GM12892 (cell line): ENCODE measurements at places on chromosomes 2 and 18.

DNA sequence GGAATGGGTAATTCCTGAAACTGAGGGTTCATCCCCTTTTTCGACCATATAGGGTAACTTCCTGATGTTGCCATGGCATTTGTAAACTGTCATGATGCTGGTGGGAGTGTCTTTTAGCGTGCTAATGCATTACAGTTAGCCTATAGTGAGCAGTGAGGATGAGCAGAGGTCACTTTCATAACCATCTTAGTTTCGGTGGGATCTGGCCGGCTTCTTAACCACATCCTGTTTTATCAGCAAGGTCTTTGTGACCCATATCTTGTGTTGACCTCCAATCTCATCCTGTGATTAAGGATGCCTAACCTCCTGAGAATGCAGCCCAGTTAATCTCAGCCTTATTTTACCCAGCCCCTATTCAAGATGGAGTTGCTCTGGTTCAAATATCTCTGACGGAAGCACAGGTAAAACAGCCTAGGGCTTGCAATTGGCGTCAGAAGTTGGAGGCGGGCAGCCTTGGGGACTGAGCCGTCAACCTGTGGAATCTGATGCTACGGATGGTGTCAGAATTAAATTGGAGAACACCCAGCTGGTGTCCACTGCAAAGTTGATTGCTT, 19.5 kb downstream of the RALBP1 start:
- no peak for DNase-seq

GRCh38 chr2:237027712-237028029, 58.0 kb upstream of the COPS8 start:
- no peak for DNase-seq

DNA sequence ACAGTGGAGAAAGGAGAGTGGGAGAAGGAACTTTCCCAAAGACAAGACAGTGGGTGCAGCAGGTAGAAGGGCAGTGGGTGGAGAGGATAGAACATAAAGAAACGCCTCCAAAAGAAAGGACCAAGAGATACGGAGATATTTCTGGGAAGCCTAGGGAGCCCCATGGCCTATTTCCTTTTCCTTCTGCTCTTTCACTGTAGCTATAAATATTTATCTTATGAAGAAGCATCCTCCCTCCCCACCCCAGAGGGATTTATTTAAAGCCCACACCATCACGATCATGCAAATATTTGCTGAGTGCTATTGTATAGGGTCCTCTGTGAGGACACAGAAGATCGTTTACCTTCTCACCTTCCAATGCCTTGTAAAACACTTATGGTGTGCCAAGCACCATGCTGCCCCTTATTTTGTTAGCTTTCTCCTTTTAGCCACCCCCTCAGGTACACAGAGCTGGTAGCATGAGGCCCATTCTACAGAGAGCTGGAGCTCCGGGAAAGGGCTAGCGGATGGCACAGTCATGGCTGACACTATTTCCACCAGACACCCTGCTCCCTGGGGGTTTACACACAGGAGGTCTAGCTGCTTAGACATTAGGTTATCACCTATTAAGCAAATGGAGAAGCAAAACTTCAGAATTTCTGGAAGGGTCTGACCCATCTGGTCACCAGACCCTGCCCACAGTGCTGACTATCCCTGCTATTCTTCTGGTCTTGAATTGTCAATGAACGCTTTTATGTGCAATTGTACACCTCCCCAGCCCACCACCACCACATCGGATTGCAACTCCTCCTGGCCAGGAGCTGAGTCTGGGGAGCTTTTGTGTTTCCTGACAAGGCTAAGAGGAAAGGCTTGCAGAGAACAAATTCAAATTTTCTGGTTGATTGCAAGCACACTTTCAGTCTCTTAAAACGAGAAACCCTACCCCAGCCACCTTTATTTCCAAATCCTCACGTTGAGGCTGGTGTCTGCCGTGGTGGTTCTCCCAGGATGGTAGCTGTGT, 91.8 kb upstream of the KLF7 start:
- DNase-seq: no peak

DNA sequence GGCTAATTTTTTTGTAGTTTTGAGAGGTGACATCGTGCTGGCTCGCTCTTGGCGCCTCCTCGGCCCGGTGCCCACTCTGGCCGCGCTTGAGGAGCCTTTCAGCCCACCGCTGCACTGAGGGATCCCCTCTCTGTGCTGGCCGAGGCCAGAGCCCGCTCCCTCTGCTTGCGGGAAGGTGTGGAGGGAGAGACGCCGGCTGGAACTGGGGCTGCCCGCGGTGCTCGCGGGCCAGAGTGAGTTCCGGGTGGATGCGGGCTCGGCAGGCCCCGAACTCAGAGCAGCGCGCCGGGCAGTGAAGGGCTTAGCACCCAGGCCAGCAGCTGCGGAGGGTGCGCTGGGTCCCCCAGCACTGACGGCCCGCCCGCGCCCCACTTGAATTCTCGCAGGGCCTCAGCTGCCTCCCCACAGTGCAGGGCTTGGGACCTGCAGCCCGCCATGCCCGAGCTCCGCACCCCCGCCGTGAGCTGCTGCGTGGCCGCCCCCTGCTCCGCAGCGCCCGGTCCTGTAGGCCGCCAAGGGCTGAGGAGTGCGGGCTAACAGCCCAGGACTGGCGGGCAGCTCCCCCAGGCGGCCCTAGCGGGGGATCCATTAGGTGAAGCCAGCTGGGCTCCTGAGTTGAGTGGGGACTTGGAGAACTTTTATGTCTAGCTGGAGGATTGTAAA, 113.2 kb upstream of the ZSWIM2 start:
- DNase-seq: no peak

DNA sequence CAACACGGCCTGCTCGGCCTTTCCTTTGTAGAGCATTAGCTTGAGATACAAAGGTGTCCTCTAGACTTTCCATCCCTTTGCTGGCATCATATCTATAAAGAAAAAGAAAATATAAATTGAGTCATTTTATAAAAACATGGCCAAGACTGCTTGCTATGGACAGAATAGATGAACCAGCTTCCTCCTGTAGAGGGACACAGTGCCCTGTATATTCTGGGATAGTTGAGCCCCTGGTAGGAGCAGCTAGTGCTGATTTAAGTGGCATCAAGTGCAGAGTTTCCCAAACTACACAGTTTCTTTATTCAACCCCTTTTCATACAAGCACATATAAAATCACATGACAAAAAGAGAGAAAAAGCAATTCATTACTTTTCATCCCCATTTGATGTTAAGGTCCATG, 47.9 kb downstream of the GEMIN6 start:
- DNase-seq: no peak

- DNase-seq: no peak
These were observed 10.9 kb downstream of the GNLY start for GRCh38 chr2:85704800-85705679.

DNA sequence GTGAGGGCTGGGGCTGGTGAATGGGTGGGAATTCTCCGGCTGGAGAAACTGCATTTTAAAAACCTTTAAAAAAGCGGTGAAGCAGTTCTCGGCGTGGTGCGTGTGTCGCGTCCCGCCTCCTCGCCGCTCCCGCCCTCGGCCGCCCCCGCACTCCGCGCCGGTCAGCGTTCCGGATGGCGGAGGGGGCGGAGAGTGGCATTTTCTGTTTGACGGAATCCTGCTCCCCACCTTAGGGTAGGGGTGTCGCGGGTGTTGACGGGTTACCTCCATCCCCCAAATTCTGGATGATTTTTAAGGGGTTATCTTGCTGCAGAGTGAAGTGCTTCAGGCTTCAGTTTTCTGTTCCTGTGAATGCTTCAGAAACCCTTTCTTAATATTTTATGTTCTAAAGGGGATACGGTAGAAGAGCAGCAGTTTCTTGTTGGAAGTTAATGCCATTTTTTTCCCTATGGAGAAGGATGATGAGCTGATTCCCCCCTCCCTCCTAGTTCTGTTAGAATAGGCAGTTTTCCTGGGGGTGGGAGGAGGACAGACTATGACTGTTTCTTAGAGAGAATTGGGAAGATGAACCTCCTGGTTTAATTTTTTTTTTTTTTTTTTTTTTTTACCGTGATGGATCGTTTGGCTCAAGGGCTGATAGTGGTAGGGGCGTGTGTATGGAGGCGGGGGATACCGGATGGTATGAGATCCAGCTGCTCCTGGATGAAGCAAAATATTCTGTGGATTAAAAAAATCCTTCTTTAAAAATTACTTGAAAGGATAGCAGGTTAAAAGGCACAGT, 756 bp downstream of the ABI2 start:
- DNase-seq: peak; percentile 38

DNA sequence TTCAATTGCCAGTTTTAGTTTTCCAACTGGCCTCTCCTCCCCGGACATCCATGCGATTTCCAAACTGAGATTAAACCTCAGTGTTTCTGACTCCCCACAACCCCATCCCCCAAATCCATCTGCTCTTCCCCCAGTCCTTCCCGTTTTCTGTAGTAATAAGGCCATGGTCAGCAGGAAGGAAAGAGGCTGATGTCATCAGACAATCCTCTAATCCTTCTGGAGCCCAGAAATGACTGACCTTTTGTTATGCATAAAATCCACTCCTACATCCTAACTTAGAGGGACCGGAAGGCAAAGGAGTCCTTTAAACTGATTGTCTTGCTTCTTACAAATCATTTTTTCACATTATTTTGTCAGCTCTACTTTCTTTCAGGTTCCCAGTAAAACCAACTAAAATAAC, 155.8 kb downstream of the INO80D start:
- no peak for DNase-seq

- no peak for DNase-seq
These were observed 66.4 kb downstream of the TSHZ1 start for GRCh38 chr18:75276818-75277609.

GRCh38 chr2:162710287-162710890, 128.2 kb downstream of the KCNH7 start:
- no peak for DNase-seq

DNA sequence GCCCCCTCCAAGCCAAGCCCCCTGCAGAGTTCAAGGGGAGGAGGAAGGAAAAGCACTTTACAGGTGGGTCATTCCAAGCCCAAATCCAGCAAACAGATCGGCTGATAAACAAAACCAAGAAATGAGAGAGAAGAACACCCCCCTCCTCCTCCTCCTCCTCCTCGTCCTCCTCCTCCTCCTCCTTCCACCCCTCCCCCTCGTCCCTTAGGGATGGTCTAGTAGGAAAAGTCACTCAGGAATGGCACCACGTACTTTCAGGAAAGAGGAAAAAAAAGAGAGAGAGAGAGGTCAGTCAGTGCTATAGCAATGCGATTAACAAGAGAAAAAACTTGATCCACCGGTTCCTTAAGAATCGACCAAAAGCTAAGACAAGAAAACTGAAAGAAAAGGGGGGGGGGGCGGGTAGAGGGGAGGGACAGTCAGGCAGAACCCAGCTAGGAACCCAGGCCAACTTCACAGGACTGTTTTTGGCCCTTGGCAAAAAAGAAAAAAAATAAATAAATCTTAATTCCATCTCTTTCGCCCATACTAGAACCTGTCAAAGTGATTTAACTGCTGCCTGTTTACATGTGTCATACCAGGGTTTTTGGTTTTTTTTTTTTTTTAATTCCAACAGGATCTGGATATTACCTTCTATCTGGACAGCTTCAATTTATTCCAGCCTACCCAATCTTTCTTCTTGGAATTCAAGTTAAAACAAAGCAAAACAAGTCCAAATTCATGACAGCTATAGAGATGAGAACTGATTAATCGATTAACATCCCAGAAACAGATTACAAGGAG, 906 bp downstream of the IKZF2 start:
- no peak for DNase-seq

DNA sequence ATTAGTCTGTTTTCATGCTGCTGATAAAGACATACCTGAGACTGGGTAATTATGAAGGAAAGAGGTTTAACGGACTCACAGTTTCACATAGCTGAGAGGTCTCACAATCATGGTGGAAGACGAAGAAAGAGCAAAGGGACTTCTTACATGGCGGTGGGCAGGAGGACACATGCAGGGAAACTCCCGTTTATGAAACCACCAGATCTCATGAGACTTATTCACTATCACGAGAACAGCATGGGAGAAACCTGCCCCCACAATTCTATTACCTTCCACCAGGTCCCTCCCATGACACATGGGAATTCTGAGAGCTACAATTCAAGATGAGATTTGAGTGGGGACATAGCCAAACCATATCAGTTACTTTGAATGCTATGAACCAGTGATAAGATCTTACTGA, 44.1 kb downstream of the SCTR start:
- no peak for DNase-seq

GRCh38 chr2:98492441-98492840, 47.8 kb downstream of the INPP4A start:
- DNase-seq: no peak

DNA sequence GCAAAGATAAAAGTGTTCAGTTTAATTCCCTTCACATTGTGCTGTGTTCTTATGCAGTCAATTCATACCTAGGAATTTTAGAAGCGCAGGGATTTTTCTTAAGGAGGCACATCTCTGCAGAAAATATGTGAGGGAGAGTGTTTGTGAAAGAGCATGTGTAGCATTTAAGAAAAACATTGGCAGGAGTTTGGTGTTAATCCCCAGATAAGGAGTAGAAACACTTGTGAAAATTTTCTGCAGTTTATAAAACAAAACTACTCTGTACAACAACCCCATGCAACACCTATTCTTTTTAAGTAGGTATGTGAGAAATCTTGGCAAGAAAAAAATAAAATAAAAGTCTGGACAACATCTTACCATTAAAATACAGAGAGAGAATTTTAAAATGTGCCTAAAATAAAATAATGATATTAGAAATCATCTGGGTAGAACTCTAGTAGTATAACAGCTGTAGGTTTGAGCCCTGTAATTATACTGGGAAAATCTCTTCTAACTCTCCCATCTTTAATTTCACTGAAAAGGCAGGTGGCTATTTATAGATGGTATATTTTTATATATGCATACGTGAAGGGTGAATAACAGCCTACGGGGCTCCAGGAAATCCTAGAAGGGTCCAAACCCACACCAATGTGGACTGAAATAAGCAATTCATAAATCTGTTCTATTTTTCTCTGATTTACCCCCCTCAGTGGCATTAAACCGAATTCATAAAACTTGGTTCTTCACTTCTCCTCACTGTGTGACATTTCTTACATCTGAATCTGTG, 6.6 kb downstream of the FZD7 start:
- no peak for DNase-seq

DNA sequence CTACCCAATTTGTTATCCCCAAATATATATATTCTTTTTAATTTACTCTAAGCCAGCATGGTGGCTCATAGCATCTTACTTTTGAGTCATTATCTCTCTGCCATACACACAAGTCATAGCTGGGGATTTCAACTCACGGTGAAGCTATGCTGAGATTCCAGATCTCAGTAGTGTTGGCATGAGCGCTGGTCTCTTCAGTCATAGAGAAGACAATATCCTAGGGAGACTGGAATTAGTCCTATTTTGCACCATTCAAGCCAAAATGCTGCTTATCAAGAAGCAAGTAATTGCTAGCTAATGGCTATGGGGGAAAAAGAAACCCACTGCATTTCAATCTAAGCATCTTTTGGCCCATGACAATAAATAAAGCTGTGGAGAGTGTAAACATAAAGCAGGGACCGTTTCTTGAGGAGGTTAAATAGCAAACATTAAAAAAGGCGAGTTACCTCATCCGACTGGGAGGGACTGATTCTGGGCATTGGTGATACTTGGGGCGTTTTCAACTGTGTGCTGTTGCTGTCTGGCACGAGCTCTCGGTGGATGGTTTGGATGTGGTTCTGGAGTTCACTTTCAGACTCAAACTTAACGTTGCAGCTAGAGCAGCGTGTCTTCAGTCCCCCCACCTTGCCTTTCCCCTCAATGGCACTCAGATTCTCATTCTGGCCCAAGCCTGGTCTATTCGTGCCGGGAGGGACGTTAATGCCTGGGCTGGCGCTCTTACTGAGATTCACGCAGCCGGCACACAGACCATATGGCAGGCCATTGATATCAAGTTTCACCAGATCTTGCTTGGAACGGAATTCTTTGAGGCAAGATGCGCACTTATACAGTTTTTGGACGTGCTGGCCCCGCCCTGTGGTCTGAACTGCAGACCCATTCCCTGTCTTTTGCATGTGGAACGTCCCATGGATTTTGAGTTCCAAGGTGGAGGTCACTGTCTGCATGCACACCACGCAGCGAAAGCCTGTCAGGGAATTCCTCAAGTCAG, 127.8 kb downstream of the ZNF521 start:
- no peak for DNase-seq
